ENCODE measurements at places on chromosomes 6 and 20.
A peak's percentile ranks its signal among the peaks of the same experiment; 100 is the strongest.

GRCh38 chr20:7389216-7389615 is 551.0 kb downstream of the HAO1 start:
- no peak overlapping the region for H3K27ac ChIP-seq
- H3K4me1 ChIP-seq: no peaks in the 10 kb centered on the region
- H3K36me3 ChIP-seq: no peaks in the 10 kb centered on the region
- H3K27me3 ChIP-seq: no peaks in the 10 kb centered on the region
- H3K4me3 ChIP-seq: no peak overlapping the region
- no peak for DNase-seq

DNA sequence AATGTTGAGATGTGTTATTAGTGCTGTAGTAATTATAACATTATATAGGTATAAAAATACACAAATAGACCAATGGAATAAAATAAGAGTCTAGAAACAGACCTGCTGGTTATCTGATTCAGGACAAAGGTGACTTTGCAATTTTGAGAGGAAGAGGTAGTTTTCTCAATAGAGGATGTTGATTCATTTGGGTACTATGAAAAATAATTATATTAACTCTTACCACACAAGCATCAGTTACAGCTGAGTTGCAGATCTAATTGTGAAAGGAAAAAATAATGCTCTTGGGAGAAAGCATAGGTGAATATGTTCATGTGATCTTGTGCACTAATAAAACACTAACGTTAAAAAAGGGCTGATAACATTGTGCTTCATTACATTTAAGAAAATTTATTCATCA is 103.0 kb downstream of the BCKDHB start:
- H3K27ac ChIP-seq: no peak overlapping the region
- H3K4me3 ChIP-seq: no peak overlapping the region
- no peaks in the 10 kb centered on the region for H3K27me3 ChIP-seq
- H3K36me3 ChIP-seq: peaks cover 13% of the 10 kb centered on the region

DNA sequence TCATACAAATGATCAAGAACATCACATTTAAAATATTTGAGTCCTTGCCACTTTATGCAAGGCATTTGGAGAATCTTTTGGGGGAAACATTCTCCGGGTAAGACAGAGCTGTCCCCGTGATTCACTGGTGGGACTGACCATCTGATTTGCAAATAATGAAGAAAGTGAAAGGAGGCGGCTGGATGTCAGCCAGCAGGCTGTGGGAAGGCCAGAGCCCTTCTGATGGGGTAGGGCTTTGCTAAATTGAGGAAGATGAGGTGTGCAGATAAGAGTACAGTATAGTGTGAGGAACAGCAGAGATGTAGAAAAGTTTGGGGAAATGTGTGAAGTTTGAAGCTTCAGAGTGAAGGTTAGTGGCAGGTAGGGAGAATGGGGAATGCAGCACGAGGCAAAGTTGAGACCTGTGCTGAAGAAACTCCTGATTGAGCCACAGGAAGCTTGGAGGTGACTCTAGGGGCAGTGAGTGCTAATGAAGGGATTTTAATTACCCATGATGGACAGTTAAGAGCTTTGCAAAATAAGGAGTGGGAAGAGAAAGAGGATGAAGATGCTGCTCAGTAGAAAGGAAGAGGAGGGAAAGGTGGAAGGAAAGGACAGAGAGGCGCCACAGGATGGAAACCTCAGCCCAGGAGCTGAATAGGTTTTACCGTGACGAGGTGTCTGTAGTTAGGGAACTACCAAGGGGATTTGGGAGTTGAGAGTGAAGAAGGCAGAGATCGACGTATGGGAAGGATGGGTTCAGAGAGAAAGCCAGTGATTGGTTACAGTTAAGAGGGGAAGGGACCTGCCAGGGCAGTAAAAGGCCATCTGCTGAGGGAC is 68.7 kb downstream of the SNX9 start:
- H3K4me3 ChIP-seq: no peak overlapping the region
- peak overlapping the region; percentile 79 for H3K27ac ChIP-seq
- H3K4me1 ChIP-seq: peaks cover 25% of the 10 kb centered on the region
- no peak for DNase-seq
- peaks cover 55% of the 10 kb centered on the region for H3K36me3 ChIP-seq
- no peaks in the 10 kb centered on the region for H3K27me3 ChIP-seq

DNA sequence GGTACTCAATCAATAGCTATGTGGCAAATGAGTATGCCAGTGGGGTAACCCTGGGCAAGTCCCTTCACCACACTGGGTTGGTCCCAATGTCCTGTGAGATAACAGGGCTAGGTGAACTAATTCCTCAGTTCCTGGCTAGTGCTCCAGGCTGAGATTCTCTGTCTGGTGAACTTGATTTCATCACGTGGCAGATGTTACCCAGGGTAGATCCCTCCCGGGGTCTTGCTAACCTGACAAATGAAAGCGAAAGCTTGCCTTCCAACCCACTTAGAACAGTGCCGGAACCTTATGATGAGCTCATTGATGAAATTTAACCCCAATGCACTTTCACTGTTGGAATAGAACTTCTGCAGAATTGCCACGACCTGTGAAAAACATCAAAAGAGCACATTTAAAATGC is 6.6 kb upstream of the ANKRD60 start:
- H3K4me1 ChIP-seq: peaks cover 7% of the 10 kb centered on the region
- DNase-seq: no peak
- H3K4me3 ChIP-seq: no peak overlapping the region
- H3K36me3 ChIP-seq: no peaks in the 10 kb centered on the region
- H3K27me3 ChIP-seq: no peaks in the 10 kb centered on the region

- H3K4me1 ChIP-seq: peaks cover 44% of the 10 kb centered on the region
- H3K27ac ChIP-seq: peak overlapping the region; percentile 53
- H3K27me3 ChIP-seq: no peaks in the 10 kb centered on the region
- no peak for DNase-seq
These were observed 45.3 kb upstream of the ARMH2 start for GRCh38 chr6:24844061-24844460.

- no peaks in the 10 kb centered on the region for H3K27me3 ChIP-seq
- no peaks in the 10 kb centered on the region for H3K36me3 ChIP-seq
- DNase-seq: no peak
- H3K4me3 ChIP-seq: no peak overlapping the region
These were observed 332.8 kb downstream of the BTBD9 start for GRCh38 chr6:38306931-38307330.

GRCh38 chr6:111430605-111431376 is 52.2 kb downstream of the REV3L start:
- H3K4me1 ChIP-seq: peaks cover 58% of the 10 kb centered on the region
- no peaks in the 10 kb centered on the region for H3K27me3 ChIP-seq
- H3K27ac ChIP-seq: peak overlapping the region; percentile 80
- H3K4me3 ChIP-seq: no peak overlapping the region

DNA sequence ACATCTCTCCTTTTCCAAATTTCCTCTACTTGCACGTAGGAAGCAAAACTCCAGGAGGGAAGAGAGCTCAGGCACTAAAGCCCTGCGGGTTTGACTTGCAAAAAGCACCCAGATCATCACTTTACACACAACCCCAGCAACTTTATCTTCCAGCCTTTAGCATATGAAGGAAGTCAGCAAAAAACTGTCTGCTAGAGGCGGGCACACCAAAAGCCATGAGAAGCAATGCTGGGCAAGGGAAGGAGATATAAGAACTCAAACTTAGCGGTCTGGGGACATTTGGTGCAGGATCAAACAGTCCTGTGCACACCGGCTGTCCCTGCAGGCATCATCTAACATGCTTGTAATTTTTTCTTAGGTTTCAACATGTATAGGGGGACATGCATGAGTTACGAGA is 113.3 kb downstream of the JPH2 start:
- H3K36me3 ChIP-seq: no peaks in the 10 kb centered on the region
- H3K27me3 ChIP-seq: no peaks in the 10 kb centered on the region
- no peak for DNase-seq
- H3K4me1 ChIP-seq: peaks cover 23% of the 10 kb centered on the region

DNA sequence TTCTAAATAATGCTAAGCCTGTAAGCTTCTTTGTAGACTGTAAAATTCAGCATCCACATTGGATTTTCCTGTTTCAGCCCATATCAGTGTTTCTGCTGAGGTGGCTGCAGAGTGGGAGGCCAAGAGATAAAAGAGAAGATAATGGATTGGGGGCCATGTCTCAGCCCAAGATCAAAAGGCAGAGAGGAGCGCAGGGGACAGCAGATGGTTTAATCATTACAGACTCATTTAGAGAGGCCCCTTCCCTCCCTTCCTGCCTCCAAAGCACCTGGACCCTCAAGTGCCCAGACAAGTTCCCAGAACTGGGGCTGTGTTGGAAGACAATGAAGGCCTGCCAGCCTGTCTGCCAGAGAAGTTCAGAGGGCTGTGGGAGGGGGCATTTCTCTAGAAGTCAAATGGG is 20.4 kb upstream of the CTNNBL1 start:
- H3K4me1 ChIP-seq: no peaks in the 10 kb centered on the region
- no peak for DNase-seq
- H3K27ac ChIP-seq: peak overlapping the region; percentile 46
- no peak overlapping the region for H3K4me3 ChIP-seq
- H3K36me3 ChIP-seq: no peaks in the 10 kb centered on the region

- H3K27ac ChIP-seq: peak overlapping the region; percentile 97
- peaks cover 54% of the 10 kb centered on the region for H3K36me3 ChIP-seq
- H3K4me1 ChIP-seq: peaks cover 60% of the 10 kb centered on the region
- peak; percentile 52 for DNase-seq
These were observed 585 bp downstream of the PSMB9 start for GRCh38 chr6:32854376-32855178.

DNA sequence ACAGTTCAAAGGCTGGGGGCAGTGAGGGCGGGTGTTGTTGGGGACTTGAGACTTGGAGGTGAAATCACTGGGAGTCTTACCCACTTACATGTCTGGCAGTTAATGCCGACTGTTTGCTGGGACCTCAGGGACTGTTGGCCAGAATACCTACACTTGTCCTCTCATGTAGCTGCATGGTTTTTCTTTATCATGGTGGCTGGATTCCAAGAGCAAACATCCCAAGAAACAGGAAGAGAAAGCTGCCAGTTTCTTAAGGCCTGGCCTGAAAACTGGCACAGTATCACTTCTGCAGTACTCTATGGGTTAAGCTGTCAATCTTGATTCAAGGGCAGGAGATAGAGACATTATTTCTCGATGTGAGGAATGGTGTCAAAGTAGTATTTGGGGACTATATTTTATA is 19.8 kb upstream of the C6orf62 start:
- peaks cover 18% of the 10 kb centered on the region for H3K4me1 ChIP-seq
- H3K27ac ChIP-seq: no peak overlapping the region
- no peak overlapping the region for H3K4me3 ChIP-seq
- no peaks in the 10 kb centered on the region for H3K36me3 ChIP-seq
- no peak for DNase-seq

DNA sequence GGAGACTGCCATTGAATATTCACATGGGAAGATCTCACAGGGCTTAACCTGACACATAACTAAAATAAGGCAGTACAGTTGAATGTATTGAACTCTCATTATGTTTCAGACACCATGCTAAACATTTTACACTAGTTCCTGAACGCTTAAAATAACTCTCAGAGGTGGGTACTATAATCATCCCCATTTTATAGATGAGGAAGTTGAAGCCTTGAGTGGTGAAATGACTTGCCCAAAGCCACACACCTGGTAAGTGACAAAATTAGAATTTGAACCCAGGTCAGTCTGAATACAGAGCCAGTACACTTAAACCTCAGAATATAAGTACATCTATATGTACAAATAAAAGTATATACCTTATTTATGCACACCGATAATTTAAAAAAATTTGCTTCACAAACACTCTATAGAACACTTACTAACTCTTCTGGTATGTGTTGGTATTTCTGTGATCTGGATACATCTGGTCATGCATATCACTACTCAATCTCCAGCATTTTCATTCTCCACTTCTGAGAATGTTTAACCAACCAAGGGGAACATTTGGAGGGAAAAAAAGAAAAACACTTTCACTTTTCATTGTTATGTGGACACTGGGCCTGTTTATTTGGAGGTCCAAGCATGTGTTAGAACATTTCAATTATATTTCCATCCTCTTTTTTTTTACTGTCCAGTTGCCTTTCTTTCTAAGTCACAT is 4.6 kb upstream of the BICRAL start:
- H3K4me1 ChIP-seq: peaks cover 62% of the 10 kb centered on the region
- peak overlapping the region; percentile 97 for H3K27ac ChIP-seq
- no peaks in the 10 kb centered on the region for H3K27me3 ChIP-seq
- no peak overlapping the region for H3K4me3 ChIP-seq
- no peak for DNase-seq

GRCh38 chr6:153858529-153858928 is 180.5 kb upstream of the OPRM1 start:
- H3K27me3 ChIP-seq: no peaks in the 10 kb centered on the region
- H3K27ac ChIP-seq: no peak overlapping the region
- no peak for DNase-seq

- H3K27ac ChIP-seq: peak overlapping the region; percentile 84
- H3K27me3 ChIP-seq: no peaks in the 10 kb centered on the region
- H3K36me3 ChIP-seq: peaks cover 7% of the 10 kb centered on the region
- peak; percentile 15 for DNase-seq
These were observed 271.2 kb upstream of the TAB2 start for GRCh38 chr6:149046164-149046821.

DNA sequence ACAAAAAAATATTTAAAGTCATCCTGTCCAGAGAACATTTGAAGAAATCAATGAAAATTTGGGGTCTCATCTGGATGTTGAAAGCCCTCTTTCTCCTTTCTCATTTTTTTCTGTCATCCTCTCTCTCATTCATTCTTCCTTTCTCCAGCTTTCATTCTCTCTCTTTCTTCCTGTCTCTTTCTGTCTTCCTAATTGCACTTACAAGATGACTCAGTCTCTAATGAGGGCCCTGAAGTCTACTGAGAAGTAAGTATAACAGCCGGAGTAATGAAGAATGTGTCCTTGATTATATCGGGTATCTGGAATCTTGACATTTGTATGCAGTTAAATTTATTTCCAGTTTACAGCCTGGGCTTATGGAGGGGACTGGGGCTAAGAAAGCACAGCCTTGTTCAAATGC is 232.2 kb upstream of the SULF2 start:
- H3K27ac ChIP-seq: no peak overlapping the region
- peaks cover 6% of the 10 kb centered on the region for H3K4me1 ChIP-seq
- peaks cover 10% of the 10 kb centered on the region for H3K36me3 ChIP-seq
- no peak overlapping the region for H3K4me3 ChIP-seq
- peaks cover 53% of the 10 kb centered on the region for H3K27me3 ChIP-seq

GRCh38 chr6:50120300-50120699 is 70.6 kb upstream of the DEFB112 start:
- no peak overlapping the region for H3K4me3 ChIP-seq
- H3K4me1 ChIP-seq: no peaks in the 10 kb centered on the region

- no peak for DNase-seq
- H3K4me1 ChIP-seq: peaks cover 5% of the 10 kb centered on the region
- no peak overlapping the region for H3K4me3 ChIP-seq
- no peaks in the 10 kb centered on the region for H3K36me3 ChIP-seq
- no peak overlapping the region for H3K27ac ChIP-seq
These were observed 100.7 kb downstream of the TAF4 start for GRCh38 chr20:61964675-61965605.

GRCh38 chr20:60232380-60232779 is 274.2 kb downstream of the CDH26 start:
- H3K27ac ChIP-seq: no peak overlapping the region
- no peak for DNase-seq
- no peaks in the 10 kb centered on the region for H3K27me3 ChIP-seq
- H3K36me3 ChIP-seq: no peaks in the 10 kb centered on the region
- no peak overlapping the region for H3K4me3 ChIP-seq
